ENCODE measurements at places on chromosomes 16 and 17.

DNA sequence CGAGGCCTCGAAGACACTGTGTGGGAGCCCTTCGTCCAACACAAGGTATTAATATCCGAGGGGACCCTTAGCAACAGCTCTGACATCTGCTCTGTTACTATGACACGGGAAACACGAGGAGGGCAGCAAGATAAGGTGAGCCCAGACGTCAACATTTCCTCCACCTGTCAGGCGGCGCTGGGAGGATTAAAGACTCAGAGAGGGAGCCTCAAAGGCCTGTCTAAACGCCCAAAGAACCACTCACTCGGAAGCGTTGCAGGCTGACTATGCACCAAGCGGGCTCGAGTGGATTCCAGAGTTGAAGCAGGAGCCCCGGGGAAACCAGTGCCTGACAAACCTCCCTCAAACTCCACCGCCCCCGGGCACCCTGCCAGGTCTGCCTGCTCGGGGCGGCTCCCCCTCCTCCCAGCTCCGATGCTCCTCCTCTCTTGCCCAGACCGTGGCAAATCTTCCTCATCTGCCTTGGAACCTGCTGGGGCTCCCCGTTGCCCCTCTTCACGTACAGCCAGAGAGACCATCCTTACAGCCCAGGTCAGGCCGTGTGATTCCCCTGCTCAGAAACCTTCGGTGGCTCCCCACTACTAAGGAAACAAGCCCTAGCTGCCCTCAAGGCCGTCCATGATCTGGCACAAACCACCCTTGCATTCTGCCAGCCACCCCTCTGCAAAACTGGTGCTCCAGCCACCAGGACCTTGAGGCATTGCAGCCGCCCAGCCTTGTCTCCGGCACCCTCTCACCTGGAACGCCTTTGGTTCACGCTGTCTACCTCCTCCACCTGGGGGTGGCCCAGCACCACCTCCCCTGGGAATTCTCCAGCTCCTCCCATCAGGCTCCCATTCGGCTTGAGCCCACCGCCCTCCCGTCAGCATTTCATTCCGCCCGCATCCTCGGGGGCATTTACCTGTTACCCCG, 16.2 kb downstream of the RPH3AL start:
- peak; percentile 21 for DNase-seq

DNA sequence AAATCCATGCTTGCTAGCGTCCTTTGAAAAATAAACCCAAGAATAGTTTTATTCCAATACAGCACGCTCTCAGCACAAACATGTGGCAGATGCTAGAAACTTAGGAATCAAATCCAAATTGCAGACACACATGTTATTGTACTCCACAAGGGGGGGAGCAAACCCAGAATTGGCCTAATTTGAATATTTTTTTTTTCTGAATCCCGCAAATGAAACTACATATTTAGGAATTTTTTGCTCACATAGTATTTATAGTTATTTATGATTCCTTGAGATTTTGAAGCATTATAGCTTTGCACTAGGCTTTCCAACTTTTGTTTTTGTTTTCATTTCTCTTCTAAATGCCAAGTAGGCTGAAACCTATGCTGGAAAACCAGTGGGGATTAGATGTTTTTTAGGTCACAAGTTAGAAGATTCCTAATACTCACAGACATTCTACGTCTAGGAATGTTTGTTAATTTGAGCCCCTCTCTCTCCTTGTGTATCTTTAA, 59.3 kb upstream of the CDH11 start:
- DNase-seq = peak; percentile 85

DNA sequence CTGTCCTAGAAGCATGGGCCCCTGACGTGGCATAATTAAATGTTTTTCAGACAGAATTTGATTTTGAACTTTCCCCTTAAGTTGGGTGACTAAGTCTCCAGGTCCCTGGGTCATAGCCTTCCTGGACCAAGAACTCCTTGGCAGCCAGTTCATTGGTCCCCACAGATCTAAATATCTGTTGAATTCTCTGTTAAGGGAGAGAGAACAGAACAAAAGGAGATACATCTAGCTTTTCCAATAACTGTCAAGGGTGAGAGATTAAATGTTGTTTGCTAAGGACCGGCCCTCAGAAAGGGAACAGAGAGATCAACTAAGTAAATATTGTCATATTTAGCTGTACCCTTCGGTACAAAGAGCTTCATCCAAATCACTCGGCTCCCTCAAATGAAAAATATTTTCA, 78.2 kb upstream of the NOL11 start:
- peak; percentile 14 for DNase-seq

GRCh38 chr17:30933966-30934365, 12.2 kb downstream of the ADAP2 start:
- no peak for DNase-seq

GRCh38 chr16:79061181-79061580, 539.4 kb downstream of the MAF start:
- no peak for DNase-seq

DNA sequence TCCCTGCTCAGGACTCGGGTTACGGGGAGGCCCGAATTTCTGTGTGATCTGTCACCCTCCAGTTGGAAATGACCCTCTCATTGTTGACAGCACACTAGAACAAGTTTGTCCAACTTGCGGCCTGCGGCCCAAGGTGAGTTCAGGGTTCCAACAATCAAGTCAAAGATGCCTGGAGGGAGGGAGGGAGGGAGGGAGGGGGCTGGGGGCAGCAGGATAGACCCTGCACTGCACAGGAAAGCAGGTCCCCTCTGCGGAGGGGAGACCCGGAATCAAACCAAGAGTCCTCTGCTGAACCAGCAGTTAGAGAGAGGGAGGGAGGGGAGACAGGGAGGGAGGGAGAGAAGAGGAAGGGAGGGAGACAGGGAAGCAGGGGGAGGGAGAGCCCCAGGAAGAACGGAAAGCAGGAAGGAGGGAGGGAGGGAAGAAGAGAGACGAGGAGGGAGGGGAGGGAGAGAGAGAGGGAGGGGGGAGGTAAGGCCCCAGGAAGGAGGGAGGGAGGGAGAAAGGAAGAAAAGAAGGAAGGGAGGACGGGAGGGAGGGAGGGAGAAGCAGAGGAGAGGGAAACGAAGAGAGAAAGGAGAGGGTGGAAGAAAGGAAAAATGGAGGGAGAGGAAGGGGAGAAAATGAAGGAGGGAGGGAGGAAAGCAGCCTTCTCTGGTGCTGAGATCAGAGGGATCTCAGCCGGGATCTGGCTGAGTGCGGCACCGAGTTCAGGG, 96.7 kb upstream of the CDH5 start:
- DNase-seq = no peak

GRCh38 chr17:51188271-51188833, 22.1 kb downstream of the NME2 start:
- peak; percentile 92 for DNase-seq

DNA sequence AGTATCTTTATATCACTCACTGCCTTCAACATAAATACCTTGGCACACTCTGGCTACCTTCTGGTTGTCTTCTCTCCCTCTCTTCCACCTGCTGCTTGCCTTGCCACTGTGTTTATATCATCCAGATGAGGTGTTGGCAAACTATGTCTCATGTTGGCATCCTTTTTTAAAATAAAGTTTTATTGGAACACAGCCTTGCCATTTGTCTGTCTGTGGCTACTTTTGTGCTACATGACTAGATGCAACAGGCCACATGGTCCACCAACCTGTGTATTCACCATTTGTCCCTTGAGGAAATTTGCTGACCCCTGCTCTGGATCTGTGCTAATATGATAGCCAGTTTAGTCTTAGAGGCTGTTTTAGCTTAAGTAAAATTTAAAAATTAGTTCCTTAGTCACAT, 36.8 kb downstream of the NSRP1 start:
- no peak for DNase-seq

GRCh38 chr17:60971515-60972369, 294.1 kb downstream of the BCAS3 start:
- peak; percentile 80 for DNase-seq

DNA sequence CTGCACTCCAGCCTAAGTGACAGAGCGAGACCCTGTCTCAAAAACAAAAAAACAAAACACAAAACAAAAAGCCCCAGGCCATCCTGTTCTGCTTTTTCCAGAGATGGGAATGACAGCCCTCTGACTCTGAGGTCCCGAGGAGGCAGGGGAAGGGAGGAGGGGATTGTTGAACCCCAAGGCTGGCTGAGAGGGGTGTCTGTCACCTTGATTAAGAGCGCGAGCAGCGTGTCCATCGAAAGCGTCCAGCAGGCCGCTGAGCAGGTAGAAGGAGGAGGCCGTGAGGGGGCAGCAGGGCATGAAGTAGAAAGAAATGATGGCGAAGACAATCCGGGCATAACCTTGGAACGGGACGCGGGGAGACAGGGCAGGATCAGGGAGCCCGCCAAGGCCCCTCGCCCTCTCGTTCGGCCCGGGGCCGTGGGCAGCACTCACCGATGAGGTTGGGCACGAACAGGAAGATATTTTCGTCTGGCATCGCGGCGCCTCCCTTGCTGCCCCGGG, 593 bp downstream of the CDIPT start:
- peak; percentile 21 for DNase-seq

DNA sequence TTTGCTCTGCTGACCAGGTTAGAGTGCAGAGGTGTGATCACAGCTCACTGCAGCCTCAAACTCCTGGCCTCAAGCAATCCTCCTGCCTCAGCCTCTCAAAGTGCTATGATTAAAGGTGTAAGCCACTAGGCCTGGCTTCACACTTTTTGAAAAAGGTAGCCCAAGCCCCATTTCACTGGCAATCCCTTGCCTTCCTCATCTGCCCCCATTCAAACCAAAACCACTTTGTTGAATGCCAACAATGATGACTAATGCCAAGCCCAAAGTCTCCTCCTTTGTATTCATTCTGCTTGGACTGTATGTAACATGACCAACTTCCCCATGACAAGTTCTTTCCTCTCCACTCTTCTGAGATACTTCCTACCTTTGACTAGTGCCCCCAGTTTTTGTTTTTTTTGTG, 33.1 kb downstream of the N4BP1 start:
- DNase-seq = no peak

- DNase-seq = no peak
Measured at GRCh38 chr17:76784926-76785325, 47.0 kb downstream of the MFSD11 start.

GRCh38 chr16:2857451-2858244, at the start of gene PRSS22:
Gene PRSS22, minus strand, starts transcription at chr16:2858170. Its CDS starts 66 bp downstream, at chr16:2858104.
- DNase-seq = peak; percentile 9

DNA sequence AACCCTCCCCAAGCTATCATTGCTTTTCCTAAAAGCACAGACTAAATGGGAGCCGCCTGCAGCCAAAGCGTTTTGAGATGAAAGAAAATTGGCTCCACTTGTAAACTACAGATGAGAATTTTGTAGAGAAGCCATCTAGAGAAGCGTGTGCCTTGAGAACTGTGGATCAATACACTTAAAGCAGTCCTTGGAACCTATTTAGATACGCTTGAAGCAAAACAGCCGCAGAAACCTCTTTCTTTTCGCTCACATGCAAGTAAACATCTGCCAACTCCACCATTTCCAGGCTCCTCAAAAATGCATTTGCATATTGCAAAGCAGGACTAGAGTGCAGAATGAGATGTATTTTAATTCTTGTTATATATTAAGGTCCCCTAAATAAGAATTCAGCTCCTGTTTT, 13.1 kb downstream of the KIAA0513 start:
- DNase-seq = no peak

- DNase-seq = no peak
Measured at GRCh38 chr17:4488989-4489595, 9.6 kb upstream of the SPNS2 start.

DNA sequence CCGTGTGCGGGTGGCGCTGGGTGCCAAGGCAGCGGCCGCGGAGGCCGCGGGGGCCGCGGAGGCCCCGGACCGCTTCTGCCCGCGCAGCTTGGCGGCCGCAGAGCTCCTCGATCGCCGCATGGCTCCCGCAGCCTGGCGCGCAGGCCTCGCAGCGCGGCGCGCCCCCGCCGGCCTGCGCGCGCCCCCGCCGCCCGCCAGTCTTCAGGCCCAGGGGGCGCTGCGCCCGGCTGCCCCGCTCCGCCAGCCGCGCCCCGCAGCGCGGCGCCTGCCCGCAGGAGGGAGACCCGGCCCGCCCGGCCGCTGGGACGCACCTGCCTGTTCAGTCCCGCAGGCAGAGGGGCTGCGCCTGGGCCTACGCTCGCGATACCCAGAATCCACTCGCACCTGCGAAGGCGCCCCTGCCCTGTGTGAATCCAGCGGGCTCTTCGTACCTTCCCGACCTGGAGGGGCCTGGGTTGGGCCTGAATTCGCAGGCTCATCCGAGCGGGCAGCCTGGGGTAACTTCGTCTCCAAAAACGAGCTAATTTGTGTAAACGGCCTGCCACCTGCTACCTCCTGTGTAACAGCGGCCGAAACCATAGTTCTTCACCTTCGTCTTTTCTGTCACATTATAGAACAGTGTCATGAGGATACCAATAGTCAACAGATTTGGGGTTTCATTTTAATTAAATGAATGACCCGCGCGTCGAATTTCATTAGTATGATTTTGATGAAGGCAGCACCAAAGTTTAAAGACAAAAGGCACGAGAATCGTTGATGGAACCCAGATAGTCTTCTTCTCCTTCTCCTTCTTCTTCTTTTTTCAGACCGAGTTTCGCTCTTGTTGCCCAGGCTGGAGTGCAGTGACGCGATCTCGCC, at the start of gene CENPV:
TSS of gene CENPV (minus strand) at position 153 of the 858 bp plus-strand sequence. CDS start at position 120, 33 bp downstream.
- DNase-seq = peak; percentile 40

GRCh38 chr17:71793518-71793917, 327.3 kb upstream of the SOX9 start:
- no peak for DNase-seq

GRCh38 chr17:50047488-50048126, 8.3 kb upstream of the ITGA3 start:
- peak; percentile 45 for DNase-seq

DNA sequence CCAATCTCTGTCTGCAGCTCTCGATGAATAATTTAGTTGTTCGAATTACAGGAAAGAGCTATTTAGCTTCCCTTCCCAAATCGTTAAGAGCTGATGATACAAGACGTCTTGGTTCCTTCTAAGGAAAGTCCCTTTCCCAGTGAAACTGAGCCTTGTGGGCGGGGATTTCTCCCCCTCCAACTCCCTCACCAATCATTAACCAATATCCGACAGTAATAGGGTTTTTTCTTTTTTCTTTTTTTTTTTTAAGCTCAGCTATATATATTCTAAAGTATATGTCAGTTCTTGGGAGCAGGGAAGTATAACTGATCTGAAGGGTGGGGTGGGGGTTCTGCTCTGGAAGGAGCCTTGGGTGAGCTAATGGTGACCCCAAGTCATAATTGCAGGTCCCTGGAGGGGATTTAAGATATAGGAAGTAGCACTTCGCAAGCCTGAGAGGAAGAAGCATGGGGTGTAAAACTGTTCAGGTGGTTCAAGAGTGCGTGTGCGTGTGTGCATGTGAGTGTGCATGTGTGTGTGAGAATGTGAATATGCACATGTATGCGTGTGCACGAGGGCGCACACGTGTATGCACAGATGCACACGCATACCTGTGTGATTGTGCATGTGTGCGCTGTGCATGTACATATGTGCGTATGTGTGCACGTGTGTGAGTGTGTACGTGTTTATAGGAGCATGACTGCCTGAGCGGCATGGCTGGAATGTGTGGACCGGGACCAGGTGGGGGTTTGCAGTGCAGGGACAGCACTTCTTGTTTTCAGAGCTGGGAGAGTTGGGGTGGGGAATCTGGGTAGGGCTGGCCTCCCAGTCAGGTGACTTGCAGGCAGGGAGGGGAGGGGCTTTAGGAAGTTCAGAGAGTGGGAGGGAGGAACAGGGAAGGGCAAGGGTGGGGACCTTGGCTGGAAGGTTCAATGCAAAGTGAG, 42.7 kb downstream of the SOCS3 start:
- DNase-seq = peak; percentile 45

GRCh38 chr17:77323413-77324171, 182.8 kb downstream of the SEC14L1 start:
- DNase-seq = peak; percentile 87

- DNase-seq = no peak
Measured at GRCh38 chr16:80746231-80746630, 58.2 kb downstream of the CDYL2 start.

All from fibroblast of villous mesenchyme (primary cell).